ENCODE measurements at places on chromosomes 7 and 10. TPM values are rescaled to one million over a fixed set of nuclear protein-coding genes. Genes with fewer than 3 reads are reported as not detected.

GRCh38 chr7:98800996-98801395 is 68.8 kb downstream of the TMEM130 start:
- DNase-seq: no peak

GRCh38 chr10:126663880-126664279 is 6.6 kb downstream of the C10orf90 start:
- no peak for DNase-seq

DNA sequence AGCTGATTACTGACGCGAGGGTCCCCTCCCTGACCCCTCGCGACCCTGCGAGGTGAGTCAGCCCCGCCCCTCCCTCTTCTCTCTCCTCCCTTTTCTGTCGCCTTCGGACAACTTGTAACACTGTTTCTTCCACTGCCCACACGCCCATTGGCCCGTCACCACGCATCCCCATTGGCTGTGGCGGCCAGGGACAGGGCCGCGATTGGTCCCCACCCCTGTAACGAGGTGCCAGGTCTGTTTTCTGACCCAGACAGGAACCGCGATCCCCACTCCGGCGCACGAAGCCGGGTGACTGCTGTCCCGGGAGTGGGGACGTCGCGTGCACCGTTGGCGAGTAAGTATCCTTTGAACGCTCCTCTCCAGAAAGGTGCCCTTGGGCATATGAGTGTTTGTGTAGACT is at the start of gene STRA8:
Gene STRA8 (plus strand): TSS at position 269 of the 400 bp plus-strand sequence. CDS start 6,687 bp downstream, outside the sequence.
- no peak for DNase-seq

SLIT1 gene
- 0.74 TPM for total RNA-seq

WNT2 gene
- not detected for total RNA-seq

Measured in neural progenitor cell (in vitro differentiated cells).